Immature natural killer cell (primary cell): ENCODE measurements at places on chromosomes 11 and 22.

- no peak for DNase-seq
Measured at GRCh38 chr22:36865346-36865745, 4.5 kb downstream of the NCF4 start.

DNA sequence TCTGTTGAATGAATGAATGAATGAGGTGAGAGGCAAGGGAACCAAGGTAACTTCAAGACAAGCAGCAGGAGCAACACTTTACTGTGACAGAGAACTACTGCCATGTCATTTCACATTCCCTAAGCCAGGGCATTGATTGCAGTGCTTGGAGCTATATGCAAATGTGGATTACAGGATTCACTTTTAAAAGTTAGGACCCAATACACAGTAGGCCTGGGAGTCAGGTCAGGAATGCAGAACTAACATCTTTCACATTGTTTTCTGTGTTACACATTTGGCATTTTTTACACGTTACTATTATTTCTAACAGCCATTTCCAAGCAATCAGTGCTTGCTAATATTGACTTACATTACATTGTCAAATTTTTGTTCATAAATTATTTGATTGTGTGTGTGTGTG lies 26.2 kb upstream of the ME3 start:
- DNase-seq, result no peak

GRCh38 chr11:96242191-96242847 lies 100.7 kb downstream of the MAML2 start:
- no peak for DNase-seq

- DNase-seq, result no peak
Measured at GRCh38 chr11:2688381-2689231, 11.2 kb downstream of the KCNQ1OT1 start.

- DNase-seq, result peak; percentile 22
Measured at GRCh38 chr11:134412203-134413042, at the start of gene B3GAT1. Gene B3GAT1, minus strand, starts transcription at chr11:134412242. Its CDS starts 24,583 bp downstream, at chr11:134387659.

DNA sequence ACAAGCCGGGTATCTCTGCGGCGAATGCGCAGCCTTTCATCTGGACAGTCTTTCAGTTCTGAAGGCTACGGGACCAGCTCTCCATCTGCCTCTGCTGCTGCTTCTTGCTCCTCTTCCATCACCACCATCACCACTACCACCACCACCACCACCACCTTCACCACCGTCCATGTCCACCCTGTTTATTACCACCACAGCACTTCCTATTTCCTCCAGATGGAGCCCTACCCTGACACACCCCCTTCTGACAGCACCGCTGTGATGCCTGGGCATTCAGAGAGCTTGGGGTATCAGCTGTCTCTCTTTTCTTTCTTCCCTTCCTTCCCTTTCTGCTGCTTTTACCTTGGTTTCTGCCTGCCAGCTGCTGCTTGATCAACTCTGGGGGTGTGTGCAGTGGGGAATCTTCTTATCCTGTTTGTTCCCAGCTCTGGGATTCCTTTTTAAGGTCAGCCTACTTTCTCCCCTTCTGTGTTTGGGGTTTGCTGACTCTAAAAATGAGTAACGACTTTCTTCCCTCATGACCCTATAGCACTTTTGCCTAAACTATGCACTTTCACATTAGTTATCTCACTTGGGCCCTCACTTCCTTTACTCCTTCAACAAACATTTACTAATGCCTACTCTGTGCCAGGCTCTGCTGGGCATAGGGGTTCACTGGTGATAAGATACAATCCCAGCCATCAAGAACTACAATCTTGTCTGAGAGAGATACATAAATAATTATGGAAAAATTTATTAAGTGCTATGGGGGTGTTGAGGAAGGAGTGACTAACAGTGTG lies 7.8 kb upstream of the RRM1 start:
- DNase-seq, result peak; percentile 45

DNA sequence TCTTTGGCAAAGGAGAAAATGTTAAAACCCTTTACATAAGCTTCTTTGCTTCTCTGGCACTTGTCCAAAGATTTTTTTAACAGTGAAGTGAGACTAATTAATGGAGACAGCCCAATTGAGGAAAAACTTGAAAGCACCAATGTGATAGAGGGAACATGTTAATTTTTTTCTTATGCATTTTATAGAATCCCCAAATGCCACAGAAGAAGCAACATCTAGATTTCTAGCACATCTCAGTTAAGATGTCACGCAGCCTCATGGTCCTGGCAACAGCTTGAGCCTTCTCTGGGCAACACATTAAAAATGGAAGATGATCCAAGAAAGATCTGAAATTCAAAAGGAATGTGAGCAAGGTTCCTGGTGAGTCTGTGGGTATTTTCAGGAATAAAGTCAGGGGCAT lies 48.5 kb downstream of the PACSIN2 start:
- no peak for DNase-seq
